ENCODE measurements at places on chromosomes 6 and 20.
A peak's percentile ranks its signal among the peaks of the same experiment; 100 is the strongest.

- DNase-seq = no peak
These were observed 8.6 kb upstream of the JPH2 start for GRCh38 chr20:44195605-44196004.

DNA sequence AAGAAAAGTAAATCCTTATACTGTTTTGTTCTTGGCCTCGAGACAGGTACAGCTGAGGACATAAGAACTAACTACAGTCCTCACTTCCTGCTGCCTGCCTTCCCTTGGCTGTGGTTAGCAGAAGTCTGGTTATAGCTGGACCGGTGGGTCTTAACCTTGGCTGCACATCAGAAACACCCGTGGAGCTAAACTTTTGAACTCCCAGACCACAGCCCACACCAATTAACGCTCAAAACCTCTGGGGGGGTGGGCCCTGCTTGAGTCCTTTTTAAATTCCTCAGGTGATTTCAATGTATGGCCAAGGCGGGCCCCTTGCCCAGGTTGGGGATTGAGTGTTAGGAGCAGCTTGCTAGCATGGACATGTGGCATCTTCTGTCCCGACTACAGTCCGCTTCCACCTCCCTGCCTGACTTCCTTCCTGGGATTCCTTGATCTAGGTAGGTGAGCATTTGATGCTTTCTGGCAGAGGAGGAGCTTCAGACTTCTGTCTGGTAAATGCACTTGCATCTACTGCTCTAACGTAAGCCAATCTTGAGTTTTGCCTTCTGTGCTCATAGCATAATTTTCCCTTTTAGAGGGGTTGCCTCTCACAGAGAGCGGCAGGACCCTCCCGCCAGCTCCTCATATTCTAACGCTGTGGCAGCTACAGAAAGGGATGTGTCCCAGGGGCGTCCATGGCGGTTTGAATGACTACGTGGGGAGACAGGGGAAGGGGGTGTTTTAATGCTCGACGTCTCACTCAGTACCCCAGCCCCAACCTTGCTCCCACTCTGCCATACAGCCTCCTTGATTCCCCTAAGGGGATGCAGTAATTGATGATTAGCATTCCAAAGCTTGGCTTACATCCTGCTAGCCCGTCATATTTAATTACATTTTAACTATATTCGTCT lies 390.1 kb downstream of the ZFAND3 start:
- DNase-seq = no peak

DNA sequence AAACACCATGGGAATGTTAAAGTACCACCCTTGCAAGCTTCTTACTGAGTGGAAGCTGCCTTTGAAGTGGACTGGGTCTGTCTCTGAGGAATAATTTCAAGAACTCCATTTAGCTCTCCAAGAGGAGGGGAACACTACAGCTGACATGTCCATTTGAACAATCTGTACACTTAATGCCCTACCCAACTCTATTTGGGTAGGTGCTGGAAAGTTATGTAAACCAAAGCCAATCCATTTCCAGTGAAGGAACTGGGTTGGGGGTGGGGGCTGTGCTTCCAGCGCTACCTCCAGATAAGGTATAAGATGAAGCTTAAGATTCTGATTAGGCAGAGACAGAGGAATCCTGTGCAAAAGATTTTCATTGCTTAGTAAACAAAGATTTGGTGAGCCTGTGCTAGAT lies 122.0 kb downstream of the TCP11 start:
- no peak for DNase-seq

- no peak for DNase-seq
These were observed 33.5 kb upstream of the LRFN2 start for GRCh38 chr6:40620574-40621240.

GRCh38 chr6:143372199-143372882 lies 78.2 kb downstream of the ADAT2 start:
- DNase-seq = no peak

DNA sequence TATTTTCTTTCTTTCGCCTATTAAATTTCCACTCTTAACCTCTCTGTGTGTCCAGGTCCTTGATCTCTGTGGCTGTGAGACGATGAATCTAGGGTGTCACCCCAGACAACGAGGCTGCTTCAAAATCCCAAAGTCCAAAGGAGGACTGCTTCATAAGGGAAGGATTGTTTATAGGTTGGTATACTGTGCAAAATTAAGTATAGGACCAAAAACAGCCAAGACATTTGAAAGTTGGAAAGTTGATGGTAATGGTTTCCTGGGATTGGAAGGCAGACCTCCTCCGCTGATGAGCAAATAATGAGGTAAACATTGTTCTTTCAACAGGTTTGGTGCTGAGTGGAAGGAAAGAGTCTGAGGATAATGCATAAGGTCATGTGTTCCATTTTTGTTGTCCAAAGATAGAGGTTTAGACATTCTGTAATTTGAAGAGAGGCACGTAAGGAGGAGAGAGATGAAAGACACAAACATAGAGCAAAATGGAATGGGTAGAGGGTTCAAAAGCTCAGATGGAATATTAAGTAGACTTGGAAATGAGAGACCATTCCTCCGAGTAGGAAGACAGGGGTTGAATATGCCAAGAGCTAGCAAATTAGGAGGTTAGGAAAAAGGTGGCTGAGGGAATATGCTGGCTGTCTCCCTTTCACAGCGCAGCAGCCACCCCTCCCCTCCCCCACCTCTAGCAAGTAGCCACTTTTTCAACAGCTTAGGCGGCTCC lies 24.8 kb downstream of the ZNF311 start:
- DNase-seq = no peak

DNA sequence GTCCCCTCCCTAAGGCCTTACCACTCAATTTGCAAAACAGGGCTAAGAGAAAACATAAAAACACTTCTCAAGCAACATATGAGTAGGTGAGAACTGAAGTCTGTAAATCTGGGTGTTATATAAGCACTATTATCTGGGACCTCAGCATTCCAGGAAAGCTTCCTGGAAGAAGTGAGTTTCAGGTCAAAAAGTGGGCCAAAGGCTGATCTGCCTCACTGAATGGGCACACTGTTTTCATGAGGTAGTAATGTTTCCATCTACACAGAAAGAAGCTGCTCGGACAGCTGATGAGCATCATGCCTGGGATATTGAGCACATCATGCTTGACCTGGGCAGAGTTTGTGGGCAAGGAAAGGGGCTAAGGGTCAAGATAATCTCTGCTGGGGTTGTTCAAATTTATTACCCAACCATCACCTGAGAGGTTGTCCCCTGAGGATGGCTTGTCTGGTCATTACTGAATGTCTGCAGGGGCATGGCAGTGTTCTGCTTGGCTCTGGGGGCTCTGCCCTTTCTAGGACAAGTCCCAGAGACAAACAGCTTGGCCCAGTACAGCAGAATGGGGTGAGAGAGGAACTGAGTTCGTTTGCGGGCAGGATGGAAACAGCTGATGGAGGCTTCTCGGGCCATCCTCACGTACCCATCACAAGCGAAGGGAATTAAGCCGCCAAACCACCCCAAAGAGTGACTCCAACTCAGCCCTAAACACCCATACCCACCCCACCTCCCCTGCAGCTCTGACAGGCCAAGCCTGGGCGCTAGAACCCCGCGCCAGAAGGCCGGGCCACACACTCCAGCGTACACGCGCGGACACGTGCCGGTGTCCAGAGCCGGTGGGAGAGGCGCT lies 1.2 kb upstream of the SYNJ2 start:
- no peak for DNase-seq

GRCh38 chr6:32107406-32107805 lies 1.7 kb downstream of the TNXB start:
- DNase-seq = no peak

GRCh38 chr6:33677143-33677660 lies 34.3 kb downstream of the UQCC2 start:
- DNase-seq = no peak

- no peak for DNase-seq
These were observed 54.4 kb downstream of the RTN4IP1 start for GRCh38 chr6:106574741-106575458.

- no peak for DNase-seq
These were observed 48.8 kb upstream of the CDH22 start for GRCh38 chr20:46357030-46357514.

DNA sequence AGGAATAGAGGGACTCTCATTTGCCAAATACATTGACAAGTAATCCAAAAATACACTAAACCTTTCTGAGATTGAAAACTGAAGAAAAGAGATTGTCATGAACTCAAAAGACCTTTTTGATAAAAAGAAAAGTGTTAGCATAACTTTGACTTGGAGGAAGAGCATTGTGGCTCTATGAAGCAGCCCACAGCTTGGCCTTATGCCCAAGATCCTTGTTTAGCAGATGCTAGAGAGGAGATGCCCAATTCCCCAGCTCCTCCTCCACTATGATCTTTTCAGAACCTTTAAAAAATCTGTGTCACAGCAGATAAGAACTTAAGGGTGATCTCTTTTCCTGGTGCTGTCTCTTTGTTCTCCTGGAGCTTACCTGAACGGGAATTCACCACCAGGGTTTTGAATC lies 35.8 kb upstream of the IGF2R start:
- no peak for DNase-seq

- no peak for DNase-seq
These were observed 44.5 kb upstream of the RNF217 start for GRCh38 chr6:124917769-124918168.

- no peak for DNase-seq
These were observed 25.4 kb downstream of the ZKSCAN8 start for GRCh38 chr6:28167068-28167467.

DNA sequence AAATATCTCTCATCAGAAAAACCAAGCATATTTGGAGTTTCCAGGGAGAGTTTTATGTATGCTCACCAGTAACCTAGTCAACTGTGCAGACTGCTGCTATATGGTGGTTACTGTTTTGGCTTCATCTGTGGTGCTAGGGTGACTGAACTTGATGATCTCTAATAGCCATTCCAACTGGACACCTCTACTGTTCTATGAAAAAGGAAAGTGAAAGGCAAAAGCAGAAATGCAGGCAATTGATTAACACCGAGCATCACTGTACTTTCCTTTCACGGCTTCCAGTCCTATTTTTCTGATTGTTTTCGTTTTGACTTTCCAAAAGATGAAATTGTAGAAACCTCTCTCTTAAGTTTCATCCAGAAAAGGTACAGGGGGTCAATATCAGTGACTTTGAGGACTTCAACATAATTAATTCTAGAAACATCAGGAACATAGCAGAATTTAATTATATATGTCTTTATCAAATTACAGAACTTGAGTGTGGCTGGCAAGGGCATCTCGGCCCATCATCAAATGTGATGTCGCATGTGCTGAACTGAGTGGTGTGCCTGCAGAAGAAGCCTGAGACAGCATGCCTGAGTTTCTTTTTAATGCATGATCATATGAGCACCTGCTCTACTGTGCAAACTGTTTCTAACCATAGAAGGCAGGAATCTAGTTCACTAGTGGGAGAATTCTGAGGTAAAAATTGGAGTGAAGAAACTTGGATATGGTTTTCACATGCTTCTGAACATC lies 464.3 kb upstream of the FLRT3 start:
- no peak for DNase-seq

GRCh38 chr6:99219788-99220187 lies 129.7 kb downstream of the FAXC start:
- DNase-seq = no peak

GRCh38 chr6:53437557-53438202 lies 88.9 kb upstream of the ELOVL5 start:
- DNase-seq = no peak

- no peak for DNase-seq
These were observed 12.9 kb upstream of the TLDC2 start for GRCh38 chr20:36862857-36863668.

DNA sequence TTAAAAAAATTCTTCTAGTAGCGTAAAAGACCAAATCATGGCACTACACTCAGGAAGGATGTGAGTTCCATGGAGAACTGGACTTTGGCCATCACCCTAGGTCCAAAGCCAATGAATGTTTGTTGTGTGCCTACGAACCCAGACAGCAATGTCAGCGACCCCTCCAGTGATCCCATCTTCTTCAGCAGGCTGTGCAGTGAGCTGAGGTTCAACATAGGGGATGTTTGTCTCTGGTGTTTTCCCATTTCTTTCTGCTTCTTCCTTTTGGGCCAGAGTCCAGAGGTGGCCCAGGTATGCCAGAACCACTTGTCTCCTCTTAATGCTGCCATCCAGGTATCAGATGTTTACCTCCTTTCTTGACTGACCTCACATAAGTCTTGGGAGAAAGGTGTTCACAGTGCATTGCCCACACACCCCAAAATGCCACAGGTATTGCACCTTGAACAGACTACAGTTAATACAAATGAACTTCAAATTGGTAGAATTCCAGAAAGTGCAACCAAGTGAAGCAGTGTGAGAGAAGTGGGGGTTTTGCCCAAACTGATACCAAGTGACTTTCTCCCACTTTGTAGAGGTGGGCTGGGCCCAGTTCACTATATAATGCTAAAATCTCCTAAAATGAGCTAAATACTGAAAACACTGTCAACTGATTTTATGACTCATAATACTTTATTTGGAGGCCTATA lies 14.1 kb downstream of the KIZ start:
- no peak for DNase-seq

DNA sequence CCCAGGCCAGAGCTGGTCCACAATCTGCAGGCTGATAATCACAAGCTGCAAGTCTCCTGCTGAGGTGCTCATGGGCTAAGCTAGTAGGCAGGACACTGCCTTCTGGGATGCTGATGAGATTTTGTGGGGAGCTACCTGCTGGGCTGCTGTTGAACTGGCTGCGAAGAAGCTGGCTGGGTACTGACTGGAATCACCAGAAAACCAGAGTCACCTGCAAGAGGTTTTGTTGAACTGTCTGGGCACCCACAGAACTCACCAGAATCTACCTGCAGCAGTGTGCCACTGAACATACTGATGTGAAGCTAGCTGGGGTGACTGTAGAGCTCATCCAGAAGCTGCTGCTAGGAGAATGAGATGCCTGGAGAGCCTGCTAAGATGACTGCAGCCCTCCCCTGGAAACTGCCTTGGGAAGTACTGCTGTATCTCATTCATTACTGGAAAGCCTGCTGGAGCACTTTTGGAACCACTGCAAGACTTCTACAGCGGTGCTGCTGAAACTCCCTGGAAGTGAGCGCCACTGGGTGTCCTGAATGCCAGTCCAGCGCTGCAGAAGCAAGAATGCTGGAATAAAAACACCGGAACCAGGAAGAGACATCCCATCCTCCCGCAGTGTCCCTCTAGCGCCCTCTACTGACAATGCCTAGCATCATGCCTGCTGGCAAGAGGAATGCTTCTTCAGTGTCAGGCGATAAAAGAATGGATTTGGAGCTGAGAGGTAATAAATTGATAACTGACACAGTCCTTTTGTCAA lies 64.9 kb upstream of the ARHGAP18 start:
- DNase-seq = peak; percentile 22

- no peak for DNase-seq
These were observed 57.1 kb downstream of the KIZ start for GRCh38 chr20:21182832-21183563.

DNA sequence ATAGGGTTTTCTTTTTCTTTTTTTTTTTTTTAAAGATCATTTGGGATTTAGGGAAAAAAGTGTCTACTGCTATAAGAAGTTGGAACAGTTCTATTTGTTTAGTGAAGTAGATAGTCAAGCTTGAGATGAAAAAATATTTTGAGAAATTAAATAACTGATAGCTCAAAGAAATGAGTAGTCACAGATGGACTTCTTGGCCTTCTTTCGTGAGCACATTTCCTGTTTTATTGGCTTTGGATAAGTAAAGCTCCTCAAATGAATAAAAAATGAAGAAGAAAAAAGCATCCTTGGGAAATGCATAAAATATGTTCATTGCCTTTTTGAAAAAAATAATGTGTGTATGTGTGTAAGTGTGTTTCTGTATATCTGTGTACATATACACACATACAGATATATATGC lies 515.9 kb downstream of the GRIK2 start:
- DNase-seq = no peak

GRCh38 chr6:34867484-34867883 lies 20.4 kb downstream of the TAF11 start:
- no peak for DNase-seq
